ENCODE measurements at places on chromosomes 7 and 10.
A peak's percentile ranks its signal among the peaks of the same experiment; 100 is the strongest.

DNA sequence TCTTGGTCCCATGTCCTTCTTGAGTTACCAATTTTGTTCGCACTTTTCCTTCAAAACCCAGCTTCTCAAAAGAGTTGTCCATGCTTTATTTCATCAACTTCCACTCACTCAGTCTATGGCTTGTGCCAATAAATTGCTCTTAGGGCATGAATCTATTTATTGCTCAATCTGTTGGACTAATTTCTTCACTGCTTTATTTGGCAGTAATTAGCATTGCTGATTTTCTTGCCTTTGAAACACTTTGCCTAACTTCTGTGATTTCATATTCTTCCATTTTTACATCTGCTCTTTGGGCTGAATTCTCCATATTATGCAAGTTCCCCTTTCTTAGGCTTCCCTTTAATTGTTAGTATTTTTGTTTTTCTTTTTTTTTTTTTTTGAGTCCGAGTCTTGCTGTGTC lies 16.8 kb downstream of the DLD start:
- no peak for DNase-seq

DNA sequence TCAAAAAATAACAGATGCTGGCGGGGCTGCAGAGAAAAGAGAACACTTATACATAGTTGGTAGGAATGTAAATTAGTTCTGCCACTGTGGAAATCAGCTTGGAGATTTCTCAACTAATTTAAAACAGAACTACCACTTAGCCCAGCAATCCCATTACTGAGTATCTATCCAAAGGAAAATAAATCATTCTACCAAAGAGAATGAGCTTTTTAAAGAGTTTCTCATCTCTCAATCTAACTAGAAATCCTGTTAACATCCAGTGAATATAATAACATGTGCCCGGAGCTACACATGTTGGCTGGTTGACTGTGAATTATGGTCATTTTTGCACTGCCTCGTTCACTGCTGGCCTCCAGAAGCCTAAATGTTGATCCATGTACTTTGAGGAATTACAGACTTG lies 39.3 kb downstream of the BET1 start:
- DNase-seq: peak; percentile 68

- no peak for DNase-seq
These were observed 110.3 kb upstream of the SP8 start for GRCh38 chr7:20896996-20897395.

GRCh38 chr7:75965617-75966016 lies 28.8 kb downstream of the TMEM120A start:
- no peak for DNase-seq

DNA sequence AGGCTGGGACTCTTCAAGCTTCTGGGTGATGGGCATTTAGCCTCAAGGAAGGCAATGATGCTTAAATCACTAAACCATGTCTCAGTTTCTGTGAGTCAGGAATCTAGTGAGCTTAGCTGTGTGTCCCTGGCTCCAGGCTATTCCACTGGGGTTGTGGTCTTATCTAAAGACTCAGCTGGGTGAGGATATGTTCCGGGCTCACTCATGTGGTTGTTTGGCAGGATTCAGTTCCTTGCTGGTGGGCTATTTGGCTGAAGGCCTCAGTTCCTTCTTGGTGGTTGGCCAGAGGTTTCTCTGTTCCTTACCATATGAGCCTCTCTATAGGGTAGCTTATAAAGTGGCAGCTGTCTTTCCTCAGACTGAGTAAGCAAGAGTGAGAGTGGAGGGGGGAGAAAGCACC lies 12.0 kb downstream of the EVX1 start:
- DNase-seq: no peak

- no peak for DNase-seq
These were observed 124.0 kb downstream of the CELF2 start for GRCh38 chr10:11141571-11142091.

GRCh38 chr10:79165070-79165778 lies 96.5 kb downstream of the ZMIZ1 start:
- DNase-seq: no peak

DNA sequence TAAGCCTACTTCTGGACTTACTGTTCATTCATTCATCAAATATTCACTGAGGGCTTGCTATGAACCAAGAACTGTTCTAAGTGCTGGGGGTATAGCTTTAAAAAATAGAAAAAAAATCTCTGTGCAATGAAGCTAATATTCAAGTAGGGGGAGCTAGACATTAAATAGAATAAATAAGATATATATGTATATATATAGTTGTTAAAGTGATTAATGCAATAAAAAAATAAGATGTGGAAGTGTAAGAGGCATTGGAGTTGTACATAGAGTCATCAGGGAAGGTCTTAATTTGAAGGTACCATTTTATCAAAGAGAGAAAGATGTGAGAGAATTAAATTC lies 181.2 kb upstream of the AGR3 start:
- no peak for DNase-seq

DNA sequence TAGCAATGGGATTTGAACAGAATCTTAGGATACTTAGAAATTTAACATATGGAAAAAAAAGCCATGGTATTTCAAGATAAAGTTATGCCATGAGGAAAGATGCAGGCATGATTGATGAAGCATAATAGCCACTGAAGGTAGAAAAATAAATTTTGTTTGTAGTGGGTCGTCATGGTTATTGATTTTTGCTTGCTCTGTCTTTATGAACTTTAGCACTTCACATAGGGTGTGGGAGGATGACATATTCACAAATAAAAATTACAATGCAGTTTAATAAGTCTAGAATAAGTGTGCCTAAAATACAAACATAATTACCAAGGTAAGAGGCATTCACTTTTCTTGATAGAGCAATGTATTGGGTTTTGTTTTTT lies 129.1 kb upstream of the SEMA3E start:
- DNase-seq: no peak

- no peak for DNase-seq
These were observed 161.7 kb downstream of the HTR7 start for GRCh38 chr10:90695915-90696676.

DNA sequence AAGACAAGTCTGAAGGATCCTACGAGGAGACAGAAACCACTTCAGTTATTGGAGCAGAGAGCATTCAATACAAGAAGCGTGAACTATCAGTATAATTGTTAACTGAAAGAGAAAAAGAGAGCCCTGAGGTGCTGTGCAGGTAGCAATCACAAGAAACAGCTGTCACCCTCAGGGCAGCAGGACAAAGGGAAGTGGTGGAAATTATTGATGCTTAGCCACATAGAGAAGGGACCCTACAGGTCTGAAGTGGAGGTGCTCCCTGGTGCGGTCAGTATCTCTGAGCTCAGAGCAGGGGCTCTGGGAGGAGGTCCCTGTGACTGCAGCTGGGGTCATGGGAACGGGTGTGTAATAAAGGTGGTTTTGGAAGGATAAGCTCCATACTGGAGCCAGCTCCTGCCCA lies 97.8 kb upstream of the KLF6 start:
- no peak for DNase-seq

- no peak for DNase-seq
These were observed 164.0 kb downstream of the MALRD1 start for GRCh38 chr10:19212590-19212989.

- no peak for DNase-seq
These were observed 285.9 kb upstream of the NEBL start for GRCh38 chr10:21183025-21183424.

DNA sequence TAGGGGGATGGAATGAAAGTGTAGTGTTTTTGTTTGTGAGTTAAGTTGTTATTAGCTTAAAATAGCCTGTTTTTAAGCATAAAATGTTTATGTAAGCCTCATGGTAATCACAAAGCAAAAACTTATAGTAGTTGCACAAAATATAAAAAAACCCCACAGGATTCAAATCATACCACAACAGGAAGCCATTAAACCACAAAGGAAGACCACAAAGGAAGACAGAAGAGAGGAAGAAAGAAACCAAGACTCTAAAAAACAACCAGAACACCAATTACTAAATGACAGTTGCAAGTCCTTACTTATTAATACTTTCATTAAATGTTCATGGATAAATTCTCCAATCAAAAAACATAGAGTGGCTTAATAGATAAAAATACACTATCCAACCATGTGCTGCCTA lies 63.6 kb downstream of the ANKRD7 start:
- no peak for DNase-seq

GRCh38 chr7:23347033-23347681 lies 48.0 kb downstream of the MALSU1 start:
- no peak for DNase-seq

DNA sequence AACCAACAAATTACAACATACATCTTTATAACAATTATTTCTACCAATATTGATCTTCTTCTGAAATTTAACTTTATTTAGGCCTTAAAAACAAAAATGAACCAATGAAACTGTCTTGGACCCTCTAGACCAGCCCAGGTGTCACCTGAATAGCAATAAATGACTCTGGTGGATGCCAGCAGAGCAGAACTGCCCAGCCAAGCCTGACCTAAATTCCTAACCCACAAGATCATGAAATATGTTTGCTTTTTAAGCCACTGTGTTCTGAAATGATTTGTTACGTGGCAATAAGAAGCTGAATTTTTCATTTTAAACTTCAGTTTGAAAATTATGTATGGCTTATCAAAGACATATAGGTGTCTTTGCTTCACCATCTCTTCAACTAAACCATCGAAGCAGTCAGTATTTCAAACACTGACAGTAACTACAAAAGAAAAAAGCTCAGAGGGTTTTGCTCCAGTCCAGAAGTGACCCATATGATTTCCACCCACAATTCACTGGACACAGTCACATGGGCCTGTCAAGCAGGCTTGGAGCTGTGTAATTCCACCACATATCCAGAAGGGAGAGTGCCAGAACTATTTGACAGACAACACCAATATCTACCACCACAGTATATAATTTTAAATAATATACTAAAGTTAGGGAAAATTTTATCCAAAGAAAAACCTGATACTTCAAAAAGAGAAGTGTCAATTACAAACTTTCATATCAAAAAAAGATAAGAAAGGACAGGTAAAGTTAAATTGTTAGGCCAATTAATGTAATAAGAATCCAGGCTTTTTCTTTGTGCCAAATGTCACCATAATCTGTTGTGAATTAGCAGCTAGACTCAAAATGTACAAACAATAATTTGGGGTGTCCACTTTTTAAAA lies 94.5 kb downstream of the KMT2C start:
- peak; percentile 24 for DNase-seq

GRCh38 chr10:114043532-114044246 lies at the start of gene ADRB1:
ADRB1 (plus strand) TSS chr10:114043866; CDS start chr10:114044133, 267 bp downstream.
- peak; percentile 28 for DNase-seq

DNA sequence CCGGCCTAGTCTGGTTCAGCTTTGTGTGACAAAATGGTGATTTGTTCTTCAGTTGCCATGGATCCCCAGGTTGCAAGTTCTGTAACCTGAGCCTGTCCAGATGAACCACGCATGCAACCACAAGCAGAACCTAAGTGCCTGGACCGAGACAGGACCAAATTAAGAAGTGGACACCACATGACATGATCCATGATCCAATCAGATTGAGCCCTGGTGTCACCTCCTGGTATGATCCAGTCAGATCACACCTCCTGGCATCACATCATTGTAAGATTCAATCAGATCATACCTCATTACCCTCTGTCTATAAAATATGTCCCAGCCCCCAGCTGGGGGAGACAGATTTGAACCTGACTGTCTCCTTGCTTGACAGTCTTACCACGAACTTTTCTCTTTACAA lies 70.0 kb downstream of the MALSU1 start:
- DNase-seq: no peak

- DNase-seq: no peak
These were observed 11.1 kb downstream of the ERVW-1 start for GRCh38 chr7:92466682-92467081.

DNA sequence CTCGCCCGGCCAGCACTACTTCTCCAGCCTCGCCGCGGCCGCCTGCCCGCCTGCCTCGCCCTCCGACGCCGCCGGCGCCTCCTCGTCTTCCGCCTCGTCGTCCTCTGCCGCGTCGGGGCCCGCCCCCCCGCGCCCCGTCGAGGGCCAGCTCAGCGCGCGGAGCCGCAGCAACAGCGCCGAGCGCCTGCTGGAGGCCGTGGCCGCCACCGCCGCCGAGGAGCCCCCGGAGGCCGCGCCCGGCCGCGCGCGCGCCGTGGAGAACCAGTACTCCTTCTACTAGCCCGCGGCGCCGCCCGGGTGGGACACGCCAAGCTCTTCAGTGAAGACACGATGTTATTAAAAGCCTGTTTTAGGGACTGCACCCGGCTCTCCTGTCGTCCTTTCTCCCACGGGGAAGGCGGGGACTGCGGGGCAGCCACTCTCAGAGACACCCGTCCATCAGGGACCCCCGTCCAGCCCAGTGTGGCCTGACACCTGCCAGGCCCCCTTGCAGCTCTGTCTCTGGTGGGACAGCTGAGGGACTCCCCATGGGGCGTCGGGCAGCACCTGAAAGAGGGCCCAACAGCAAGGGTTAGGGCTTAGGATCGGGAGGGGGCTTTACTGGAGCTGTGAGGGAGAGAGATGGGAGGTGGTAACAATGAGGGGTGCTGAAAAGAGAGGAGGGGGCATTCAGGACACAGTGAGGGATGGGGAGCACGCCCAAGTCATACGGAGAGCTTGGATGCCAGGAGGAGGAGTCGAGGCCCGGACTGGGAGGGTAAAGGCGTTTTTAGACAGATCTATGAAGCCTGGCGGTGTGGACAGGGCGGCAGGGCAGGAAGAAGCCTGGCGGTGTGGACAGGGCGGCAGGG lies 34.7 kb downstream of the SPDYE6 start:
- no peak for DNase-seq

DNA sequence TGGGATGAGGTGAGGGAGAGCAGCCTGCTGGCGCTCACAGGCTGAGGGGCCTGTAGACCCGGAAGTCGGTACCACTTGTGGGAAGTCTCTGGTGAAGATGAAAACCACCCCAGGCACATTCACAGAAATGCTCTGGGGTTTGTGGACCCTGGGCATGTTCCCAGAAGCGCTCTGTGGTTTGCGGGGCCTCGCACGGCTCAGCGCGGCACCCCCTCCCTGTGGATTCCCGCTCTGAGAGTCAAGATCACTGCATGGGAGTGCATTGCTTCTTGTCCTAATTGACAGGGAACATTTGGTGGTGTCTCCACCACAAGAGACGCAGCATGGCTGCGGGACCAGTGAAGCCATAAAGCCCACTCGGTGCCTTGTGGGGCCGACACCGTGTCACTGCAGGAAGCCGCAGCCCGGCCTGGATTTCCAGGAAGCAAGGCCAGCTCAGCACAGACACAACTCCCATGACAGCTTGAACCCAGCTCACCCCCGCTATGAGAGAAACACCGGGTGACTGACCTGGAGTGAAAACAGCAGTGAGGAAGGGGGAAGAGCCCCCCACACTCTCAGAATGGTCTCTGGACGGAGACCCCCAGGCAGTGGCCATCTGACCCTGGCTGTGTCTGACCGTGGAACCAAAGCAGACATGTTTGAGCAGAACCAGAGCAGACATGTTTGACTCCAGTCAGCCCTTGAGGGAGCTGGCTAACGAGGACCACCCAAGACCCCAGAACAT lies 157.2 kb downstream of the PTPRN2 start:
- no peak for DNase-seq

GRCh38 chr7:140611641-140612040 lies 29.0 kb downstream of the DENND2A start:
- DNase-seq: no peak
